ENCODE measurements at places on chromosomes 16 and 17. TPM values are rescaled to one million over a fixed set of nuclear protein-coding genes. Genes with fewer than 3 reads are reported as not detected.

Gene CENPX
- total RNA-seq = 123 TPM

Gene TPSG1
- total RNA-seq = not detected

Gene IRX3
- 5.8 TPM for total RNA-seq

Gene CCDC47
- total RNA-seq = 149 TPM

Gene TBC1D3E
- total RNA-seq = not detected

Gene PRKCB
- total RNA-seq = 0.15 TPM
